ENCODE measurements at places on chromosomes 13 and 19.

- DNase-seq: no peak
Measured at GRCh38 chr13:57627663-57628062, 3.9 kb upstream of the PCDH17 start.

GRCh38 chr19:45178262-45179071, at the start of gene BLOC1S3:
BLOC1S3 (plus strand) TSS chr19:45178784; CDS start chr19:45179297, 513 bp downstream.
- DNase-seq: peak; percentile 99

DNA sequence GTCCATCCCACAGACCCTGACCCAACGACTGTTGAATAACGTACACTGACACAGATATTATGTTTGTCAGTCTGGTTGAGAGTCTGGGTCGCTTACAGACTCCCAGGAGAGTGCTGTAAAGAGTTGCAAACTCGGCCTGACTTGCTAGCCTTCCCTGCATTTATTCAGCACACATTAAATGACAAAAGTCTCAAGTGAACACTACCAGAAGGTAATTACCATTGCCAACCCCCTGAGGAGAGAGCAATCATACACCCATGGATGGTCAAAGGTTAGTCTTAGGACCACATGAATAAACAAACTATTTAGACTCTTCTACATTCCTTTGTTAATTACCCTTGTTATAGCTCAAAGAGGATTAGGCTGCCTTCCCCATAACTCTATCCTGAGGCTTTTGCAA, 1048.6 kb downstream of the PCDH17 start:
- DNase-seq: no peak

- DNase-seq: no peak
Measured at GRCh38 chr19:50384685-50385535, 763 bp downstream of the POLD1 start.

DNA sequence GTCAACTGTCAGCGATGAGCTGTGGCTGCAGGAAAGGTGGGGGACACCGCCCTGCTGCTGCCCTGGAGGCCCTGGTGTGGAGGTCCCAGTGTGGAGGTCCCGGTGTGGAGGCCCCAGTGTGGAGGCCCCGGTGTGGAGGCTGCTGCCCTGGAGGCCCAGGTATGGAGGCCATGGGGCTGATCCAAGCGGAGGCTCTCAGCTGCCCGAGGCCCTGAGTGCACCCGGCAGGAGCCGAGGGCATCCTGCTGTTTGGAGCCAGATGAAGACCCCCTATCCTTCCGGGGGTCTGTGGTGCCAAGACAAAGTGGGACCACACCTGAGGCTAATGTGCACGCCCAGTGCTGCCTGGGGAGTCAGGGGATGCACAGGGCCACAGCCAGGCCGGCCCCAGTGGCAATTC, 210.4 kb upstream of the SOX1 start:
- DNase-seq: no peak

DNA sequence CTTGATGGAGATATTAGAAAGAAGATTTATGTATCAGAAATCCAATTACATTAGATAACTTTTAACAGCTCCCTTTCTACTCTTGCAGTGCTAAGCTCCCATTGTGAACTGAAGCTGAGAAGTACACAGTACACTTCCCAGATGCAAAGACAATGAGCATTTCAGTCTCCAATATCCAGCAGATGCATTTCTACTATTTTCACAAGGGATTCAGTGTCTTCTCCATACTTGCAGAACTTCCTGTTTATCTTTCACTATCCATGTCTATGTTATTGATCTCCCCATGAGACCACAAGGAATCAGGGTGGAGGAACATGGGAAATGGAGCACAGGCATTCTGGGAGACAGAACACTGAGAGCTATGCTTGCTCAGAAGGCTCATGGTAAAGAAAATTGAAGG, 207.5 kb downstream of the ENOX1 start:
- no peak for DNase-seq

DNA sequence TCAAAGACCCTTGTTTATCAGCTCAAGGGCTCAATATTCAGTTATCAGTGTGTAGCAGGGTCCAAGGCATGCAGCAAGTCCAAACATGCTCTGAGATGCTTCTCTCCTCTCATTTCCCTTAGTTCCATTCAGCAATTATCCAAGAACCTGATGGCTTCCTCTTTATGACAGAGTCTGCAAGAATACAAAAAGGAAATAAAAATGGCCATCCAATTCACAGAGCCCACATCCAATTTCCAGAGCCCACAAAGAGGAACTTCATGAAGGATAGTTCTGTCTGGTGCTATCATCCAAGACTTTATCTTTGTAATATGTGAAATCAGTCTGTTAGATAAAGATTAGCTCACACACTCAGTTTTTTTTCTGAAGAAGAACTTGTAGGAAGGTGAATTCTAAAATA, 217.2 kb downstream of the LACC1 start:
- no peak for DNase-seq

- DNase-seq: peak; percentile 3
Measured at GRCh38 chr13:45370922-45371406, 30.0 kb upstream of the TPT1 start.

- no peak for DNase-seq
Measured at GRCh38 chr19:55525289-55526101, 11.4 kb downstream of the SBK2 start.
